ENCODE measurements at places on chromosomes 6 and 20.

- DNase-seq, result peak; percentile 43
These were observed 6.4 kb downstream of the CFB start for GRCh38 chr6:31952140-31952805.

DNA sequence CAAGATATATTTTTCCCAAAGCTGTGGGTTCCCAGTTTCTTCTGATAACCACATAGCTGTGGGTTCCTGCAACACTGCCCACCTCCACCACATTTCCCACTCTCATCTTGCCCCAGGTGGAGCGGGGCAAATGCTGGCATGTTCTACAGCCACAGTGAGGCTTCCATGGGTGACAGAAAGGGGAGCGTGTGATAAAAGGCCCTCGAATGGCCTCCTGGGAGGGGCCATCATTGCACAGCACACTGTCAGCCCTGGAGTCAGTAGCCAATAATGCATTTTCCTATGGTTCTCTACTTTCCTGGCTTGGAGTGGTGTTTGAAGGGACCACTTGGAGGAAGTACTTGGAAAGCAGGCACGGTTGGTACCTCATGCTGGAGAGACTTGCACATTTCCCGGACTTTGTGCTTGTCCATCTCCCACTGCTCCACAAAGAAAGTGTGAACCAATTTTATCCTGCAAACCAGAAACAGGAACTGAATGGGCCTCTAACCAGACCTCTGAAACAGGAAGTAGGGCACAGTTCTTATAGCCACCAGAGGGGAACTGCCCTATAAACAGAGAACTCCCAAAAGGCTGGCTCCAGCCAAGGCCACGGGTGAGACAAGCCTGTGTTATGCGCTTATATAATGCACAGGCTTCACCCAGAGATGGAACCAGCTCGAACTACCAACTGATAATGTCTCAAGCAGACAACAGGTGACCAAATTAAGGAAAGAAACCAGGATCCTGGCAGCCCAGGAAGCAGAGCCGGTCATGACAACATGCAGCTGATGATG is 8.6 kb downstream of the MAP3K5 start:
- DNase-seq, result no peak

GRCh38 chr20:6697228-6697972 is 70.1 kb upstream of the BMP2 start:
- DNase-seq, result no peak

DNA sequence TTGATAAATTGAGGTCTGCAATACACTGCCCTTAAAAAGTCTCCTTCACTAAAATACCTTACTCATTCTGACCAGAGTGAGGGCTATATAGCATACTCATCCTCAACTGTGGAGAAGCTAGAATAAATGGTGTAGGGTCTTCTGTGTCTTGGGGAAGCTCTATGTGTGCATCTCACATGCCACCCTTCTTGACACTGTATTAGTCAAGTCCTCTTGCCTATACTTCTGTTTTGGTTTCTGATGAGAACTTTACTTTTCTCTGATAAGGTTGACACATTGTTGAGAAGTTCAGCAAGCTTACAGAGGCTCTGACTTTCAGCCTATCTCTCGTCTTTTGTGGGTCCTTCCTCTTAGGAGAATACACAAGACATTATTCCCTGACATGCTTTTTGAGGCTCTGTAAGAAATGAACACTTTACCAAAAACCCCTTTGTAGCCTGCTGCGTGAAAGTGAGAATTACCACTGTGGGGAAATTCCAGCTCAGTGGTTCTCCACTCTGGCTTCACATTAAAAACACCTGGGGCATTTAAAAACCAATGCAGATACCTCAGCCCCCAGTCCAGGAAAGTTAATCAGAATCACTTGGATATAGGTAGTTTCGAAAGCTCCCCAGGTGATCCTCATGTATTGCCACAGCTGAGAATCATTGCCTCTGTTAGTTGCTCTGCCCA is 372.1 kb upstream of the HS3ST5 start:
- DNase-seq, result no peak

GRCh38 chr6:16396497-16397319 is 158.3 kb downstream of the GMPR start:
- DNase-seq, result no peak

DNA sequence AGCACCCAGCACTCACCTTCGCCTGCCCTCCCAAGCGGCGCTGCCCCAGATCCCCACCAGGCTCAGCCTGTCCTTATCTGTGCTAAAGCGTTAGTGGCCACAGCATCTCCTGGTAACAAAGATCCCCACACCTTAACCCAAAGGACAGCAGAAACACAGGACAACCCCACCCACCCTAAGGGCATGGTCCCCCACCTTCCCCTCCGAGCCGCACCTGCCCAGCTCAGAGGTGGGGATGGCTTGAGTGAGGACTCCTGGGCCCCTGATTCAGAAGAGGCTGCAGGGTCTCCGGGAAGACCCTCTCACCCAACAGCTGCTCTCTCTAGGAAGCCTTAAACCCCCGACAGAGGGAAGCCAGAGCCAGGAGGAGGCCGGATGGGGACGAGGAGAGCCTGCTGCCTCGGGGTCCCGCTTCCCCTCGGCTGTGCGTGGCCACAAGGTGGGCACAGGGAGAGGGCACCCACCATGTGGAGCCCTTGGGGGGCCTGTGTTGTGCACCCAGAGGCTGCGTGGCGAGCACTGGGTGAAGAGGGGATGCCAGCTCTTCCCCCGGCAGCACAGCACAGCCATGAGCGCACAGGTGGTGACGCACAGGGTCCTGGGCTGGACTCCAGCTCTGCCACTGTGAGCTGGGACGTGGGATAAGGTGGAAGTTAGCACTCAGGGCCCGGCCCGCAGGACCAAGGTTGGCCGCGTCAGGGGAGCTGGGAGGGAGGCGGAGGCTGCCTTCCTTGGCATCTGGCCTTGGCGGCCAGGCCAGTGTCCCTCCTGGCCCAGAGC is 31.9 kb upstream of the MRGBP start:
- DNase-seq, result no peak

- DNase-seq, result no peak
These were observed 169.9 kb downstream of the EDN1 start for GRCh38 chr6:12459945-12460661.

DNA sequence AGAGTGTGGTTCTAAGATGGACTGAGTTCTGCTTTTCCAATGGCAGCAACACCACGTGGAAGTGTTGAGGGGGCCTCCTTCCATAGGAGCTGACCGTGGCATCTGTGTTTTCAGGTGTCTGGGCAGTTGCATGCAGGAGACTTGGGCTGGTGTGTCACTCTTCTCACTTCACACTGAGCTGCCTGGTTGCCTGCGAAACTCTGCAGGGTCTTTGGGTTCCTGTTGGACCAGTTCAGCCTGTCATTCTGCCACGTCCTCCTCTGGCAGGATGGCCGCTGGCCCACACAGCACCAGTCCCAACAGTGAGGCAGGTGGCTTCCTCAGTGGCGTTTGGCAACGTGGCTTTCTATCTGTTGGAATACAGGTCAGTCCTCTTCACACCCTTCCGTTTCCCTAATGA is 16.1 kb upstream of the UNC93A start:
- no peak for DNase-seq

GRCh38 chr6:1572892-1573291 is 36.8 kb upstream of the FOXC1 start:
- DNase-seq, result no peak

DNA sequence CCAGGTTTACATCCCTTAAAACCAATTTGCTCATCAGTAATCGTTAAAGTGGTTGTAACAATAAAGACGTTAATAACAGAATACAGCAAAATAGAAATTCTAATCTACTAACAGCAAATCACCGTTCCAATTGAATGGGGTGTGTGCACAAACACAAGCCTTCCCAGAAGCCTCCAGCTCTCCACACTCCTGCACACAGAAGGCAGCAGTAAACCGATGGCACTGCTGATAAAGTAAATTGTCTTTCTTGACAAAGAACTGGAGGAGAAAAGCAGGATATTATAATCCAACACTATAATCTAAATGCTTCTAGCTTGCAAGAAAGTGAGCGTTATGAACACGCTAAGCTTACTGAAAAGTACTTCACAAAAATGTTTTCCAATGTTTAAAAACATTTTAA is 7.0 kb downstream of the ZNF217 start:
- no peak for DNase-seq

DNA sequence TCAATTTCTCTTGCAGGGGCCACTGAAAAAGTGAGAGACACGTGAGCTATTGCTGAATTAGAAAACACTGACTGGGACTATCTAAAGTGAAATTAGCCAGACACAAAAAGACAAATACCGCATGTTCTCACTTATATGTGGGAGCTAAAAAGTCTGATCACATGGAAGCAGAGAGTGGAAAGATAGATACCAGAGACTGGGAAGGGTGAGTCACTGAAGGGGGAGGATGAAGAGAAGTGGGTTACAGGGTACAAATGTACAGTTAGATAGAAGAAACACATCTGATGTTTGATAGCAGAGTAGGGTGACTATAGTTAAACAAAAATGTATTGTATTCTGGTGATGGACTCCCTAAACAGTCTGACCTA is 13.4 kb downstream of the CST3 start:
- DNase-seq, result no peak

- DNase-seq, result no peak
These were observed 35.2 kb upstream of the SASH1 start for GRCh38 chr6:148307405-148307804.

DNA sequence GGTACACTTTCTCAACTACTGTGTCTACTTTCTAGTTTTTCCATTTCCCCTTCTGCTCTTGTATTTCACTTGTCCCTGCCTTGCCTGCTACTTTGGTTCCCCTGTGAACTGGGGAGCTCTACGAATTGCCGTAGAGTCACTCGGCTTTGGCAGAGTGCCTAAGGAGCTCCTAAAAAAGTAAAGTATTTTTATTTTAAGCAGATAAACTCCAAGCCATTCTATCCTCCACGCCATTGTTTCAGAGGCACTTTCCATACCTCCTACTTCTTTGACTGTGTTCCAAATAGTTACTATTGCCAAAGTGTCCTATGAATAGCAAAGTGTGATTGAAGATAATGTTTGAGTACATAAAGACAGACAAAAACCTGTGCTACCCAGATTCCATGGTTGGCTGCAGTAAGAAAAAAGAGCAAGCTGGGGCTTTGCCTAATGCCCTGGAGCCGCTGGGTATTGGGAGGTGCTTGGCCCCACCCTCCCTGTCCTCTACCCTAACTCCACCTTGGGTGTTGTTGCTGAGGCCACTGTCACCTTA is 5.1 kb upstream of the MBOAT1 start:
- DNase-seq, result no peak

GRCh38 chr6:170307080-170307545 is 555 bp downstream of the FAM120B start:
- no peak for DNase-seq

GRCh38 chr20:44404204-44405181 is 49.0 kb downstream of the HNF4A start:
- DNase-seq, result no peak

- DNase-seq, result peak; percentile 4
These were observed 1211.1 kb upstream of the GJE1 start for GRCh38 chr6:140921366-140922226.

GRCh38 chr20:58099291-58099935 is 129.0 kb downstream of the ANKRD60 start:
- DNase-seq, result no peak

DNA sequence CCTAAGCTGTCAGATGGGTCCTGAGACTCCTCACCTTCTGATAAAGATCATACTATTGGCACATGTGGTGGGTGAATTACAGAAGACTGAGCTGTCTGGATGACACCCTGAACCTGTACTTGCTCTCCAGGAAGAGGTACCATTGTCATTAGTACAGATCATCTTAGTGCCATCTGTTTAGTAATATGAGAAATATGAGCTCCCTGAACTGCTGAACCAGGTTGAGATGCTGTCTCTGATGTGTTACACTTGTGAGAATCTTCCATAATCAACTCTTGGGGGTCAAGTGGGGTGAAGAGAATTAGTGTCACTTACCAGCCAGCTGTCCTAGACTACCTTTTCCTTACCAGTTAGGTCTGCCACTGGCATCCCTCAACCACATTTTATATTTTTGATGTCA is 531.0 kb downstream of the EPHA7 start:
- no peak for DNase-seq

- DNase-seq, result no peak
These were observed 85.7 kb upstream of the CDH4 start for GRCh38 chr20:61166324-61166723.

DNA sequence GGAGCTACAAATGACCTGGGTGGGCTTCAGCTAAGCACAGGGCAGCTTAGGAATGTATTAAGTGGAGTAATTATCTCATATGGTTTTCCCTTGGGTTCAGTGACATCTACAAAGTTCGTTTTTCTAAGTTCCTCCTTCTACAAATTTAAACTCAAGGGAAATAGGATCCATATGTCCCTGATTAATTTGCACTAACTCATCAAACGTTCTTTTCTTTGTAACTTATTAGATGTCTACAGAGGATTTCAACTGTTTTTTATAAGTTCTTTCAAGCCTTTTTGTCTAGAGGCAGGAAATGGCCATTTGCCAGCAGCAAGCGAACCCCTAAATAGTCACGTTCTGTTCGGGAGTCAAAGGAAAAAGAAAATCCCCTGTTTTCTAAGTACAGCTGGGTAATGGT is 1060.3 kb downstream of the KIF16B start:
- DNase-seq, result no peak

DNA sequence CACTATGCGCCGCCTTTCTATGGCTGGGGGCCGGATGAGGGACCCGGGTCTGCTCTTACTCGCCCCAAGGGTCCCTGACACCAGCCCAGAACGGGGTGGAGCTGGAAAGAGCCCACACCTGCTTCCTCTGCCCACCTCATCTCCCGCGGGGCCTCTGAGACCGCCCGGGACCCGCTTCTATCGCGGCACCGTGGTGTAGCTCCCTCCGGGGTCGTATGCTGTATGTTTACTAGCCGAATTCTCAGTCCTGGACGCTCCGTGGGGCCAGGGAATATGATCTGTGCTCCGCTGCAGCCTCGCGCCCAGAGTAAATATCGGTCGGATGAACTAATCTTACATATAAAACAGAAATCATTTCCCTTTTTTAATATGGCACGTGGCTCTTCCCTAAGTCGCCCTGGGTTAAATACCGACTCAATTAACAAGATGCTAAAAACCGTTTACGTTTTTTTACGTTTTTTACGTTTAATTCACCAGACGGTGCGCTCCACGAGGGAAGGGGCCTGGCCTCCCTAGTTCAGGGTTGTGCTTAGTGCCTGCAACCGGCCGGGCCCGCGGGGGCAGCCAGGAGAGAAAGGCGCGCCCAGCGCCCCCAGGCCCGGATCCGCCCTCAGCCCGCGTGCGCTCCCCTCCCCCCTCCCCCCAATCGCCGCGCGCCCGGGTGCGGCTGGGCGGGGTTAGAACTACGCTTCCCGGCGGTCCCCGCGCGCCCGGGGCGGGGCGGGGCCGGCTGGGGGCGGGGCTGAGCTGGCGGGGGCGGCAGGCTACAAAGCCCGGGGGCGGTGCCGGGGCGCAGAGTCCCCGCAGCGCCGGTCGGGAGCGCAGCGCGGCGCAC is at the start of gene RBM38:
Gene RBM38, plus strand, starts transcription at position 793 of the 835 bp plus-strand sequence. CDS start 186 bp downstream, outside the sequence.
- DNase-seq, result peak; percentile 74
